ENCODE measurements at places on chromosomes 11 and 22. TPM values are rescaled to one million over a fixed set of nuclear protein-coding genes. Genes with fewer than 3 reads are reported as not detected.

GNG3 gene
- total RNA-seq = 0.82 TPM

CCDC73 gene
- total RNA-seq = not detected

MS4A14 gene
- not detected for total RNA-seq

BDNF gene
- total RNA-seq = 5.1 TPM

CREB3L1 gene
- 4.5 TPM for total RNA-seq

ME3 gene
- total RNA-seq = 3.8 TPM

SLC22A6 gene
- total RNA-seq = not detected

PATE2 gene
- not detected for total RNA-seq

GRCh38 chr22:37337204-37337943 is 55.1 kb downstream of the CYTH4 start:
- peaks cover 35% of the 10 kb centered on the region for H3K27me3 ChIP-seq
- H3K27ac ChIP-seq = no peak overlapping the region
- peaks cover 34% of the 10 kb centered on the region for H3K4me1 ChIP-seq
- DNase-seq = no peak
- H3K4me3 ChIP-seq = no peak overlapping the region

DNA sequence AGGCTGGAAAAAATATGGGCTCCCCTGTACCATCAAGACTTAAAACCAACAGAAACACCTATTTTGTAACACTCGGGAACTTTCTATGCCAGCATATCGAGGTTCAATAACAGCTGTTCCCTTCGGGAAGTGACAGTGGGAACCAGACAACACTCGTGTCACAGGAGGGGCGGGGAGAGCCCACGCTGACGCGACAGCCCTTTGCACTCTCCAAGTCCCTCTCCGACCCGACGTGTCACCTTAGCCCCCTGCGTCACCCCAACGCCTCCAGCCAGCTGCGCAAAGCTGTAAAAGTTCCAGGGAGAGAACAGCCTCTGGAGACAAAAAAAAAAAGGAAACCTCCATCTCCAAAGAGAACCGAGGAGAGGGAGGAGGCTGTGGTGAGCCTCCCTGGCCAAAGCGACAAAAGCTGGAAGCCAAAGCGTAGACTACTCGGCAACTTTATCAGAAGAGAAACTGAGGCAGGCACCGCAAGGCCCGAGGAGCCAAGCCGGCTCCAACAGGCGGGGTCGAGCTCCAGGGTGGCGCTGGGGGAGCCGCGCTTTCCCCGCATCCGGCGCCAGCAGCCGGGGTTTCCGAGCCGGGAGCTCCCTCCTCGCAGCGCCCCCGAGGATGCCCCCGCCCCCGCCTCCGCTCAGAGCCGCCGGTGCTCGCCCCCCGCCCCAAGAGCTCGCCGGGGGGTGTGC is 751 bp downstream of the ARFGAP3 start:
- H3K4me1 ChIP-seq = no peaks in the 10 kb centered on the region
- peaks cover 32% of the 10 kb centered on the region for H3K27me3 ChIP-seq
- DNase-seq = peak; percentile 55
- no peaks in the 10 kb centered on the region for H3K36me3 ChIP-seq
- H3K4me3 ChIP-seq = peak overlapping the region; percentile 91
- no peak overlapping the region for H3K27ac ChIP-seq

DNA sequence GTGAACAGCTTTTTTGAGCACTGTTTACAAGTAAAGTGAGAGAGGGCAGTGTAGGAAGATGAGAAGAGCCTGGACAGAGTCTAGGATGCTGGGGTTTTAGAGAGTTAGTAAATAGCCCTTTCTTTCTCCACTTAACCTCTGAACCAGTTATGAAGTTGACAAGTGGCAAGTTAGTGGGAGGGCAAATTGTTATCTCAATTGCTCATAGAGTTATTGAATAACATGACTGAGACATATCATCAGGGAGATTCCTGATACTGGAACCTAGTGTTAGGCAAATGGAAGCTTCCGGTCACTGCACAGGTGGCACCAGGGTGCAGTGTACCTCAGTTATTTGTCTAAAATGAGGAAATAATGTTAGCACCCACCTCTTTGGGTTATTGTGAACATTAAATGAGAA is 57.8 kb upstream of the PTPN5 start:
- DNase-seq = no peak
- H3K4me1 ChIP-seq = no peaks in the 10 kb centered on the region
- H3K27me3 ChIP-seq = no peaks in the 10 kb centered on the region
- H3K4me3 ChIP-seq = no peak overlapping the region
- no peaks in the 10 kb centered on the region for H3K36me3 ChIP-seq
- H3K27ac ChIP-seq = no peak overlapping the region

DNA sequence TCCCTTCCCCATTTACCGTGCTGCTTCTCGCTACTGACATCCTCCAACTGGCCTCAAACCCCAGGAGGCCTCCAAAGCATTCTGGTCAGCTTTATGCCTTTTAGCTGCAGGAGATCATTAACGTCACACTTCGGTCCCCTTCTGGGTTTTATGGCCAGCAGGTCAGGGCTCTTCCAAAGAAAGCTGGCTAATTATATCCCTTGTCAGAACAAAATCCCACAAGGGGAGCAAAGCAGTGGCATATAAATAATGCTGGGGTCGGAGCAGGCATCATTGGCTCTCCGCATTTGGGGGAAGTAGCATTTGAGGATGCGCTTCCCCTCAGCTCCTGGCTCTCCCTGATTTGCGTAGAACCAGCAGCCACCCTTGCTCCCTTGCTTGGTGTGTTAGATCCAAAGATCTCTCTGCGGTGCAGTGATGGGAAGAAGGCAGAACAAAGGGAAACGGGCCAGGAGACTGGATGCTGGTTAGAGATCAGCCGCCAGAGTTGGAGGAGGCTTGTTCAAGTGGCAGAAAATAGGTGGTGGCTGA is 117.4 kb downstream of the DBX1 start:
- H3K36me3 ChIP-seq = peaks cover 25% of the 10 kb centered on the region
- H3K4me3 ChIP-seq = no peak overlapping the region
- DNase-seq = peak; percentile 24
- H3K4me1 ChIP-seq = peaks cover 16% of the 10 kb centered on the region
- 0 out of 2 replicates have a peak overlapping the region, but pooled peaks have one; percentile 45 for H3K27ac ChIP-seq

DNA sequence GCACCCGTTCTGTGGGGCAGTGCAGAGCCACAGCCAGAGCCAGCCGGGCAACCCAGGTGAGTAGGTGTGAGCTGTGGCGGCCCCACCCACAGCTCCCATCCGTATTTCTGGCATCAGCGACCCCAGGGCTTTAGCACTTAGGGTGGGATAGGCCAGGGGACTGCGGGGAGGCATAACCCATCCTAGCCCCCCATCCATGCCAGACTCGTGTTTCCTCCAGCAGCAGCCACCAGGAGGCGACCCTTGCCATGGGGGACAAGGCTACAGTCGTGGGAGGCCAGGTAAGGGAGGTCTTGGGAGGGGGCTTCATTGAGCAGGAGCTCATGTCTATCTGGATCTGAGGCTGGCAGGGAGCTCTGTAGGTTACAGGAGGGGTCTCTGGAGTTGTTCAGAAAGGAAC is 873 bp downstream of the OTOG start:
- no peaks in the 10 kb centered on the region for H3K36me3 ChIP-seq

DNA sequence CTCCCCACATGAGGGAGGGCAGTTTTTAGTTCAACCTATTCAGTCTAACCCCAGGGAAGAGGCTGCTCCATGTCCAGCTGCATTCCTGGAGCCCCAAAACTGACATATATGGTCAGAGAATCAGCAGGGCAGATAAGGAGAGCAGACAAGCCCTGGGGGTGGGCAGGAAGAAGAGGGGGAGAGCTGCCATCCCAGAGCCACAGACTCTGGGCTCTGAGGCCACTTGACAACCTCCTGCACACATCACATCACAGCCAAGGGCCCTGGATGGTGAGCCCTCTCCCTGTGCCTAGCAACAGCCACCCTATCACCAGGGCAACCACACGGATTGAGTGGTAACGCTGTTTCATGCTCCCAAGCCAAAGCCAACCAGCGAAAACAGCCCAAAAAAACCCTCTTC is 3.1 kb downstream of the ARHGAP1 start:
- no peak overlapping the region for H3K4me3 ChIP-seq
- H3K27me3 ChIP-seq = no peaks in the 10 kb centered on the region
- H3K36me3 ChIP-seq = peaks cover 7% of the 10 kb centered on the region
- H3K27ac ChIP-seq = no peak overlapping the region
- DNase-seq = no peak

- H3K4me3 ChIP-seq = no peak overlapping the region
- H3K36me3 ChIP-seq = no peaks in the 10 kb centered on the region
- no peak for DNase-seq
These were observed 43.1 kb upstream of the MYH9 start for GRCh38 chr22:36430863-36431262.

GRCh38 chr11:115766561-115766960 is 262.3 kb upstream of the CADM1 start:
- H3K27me3 ChIP-seq = peaks cover 4% of the 10 kb centered on the region
- H3K36me3 ChIP-seq = no peaks in the 10 kb centered on the region
- H3K4me1 ChIP-seq = no peaks in the 10 kb centered on the region

DNA sequence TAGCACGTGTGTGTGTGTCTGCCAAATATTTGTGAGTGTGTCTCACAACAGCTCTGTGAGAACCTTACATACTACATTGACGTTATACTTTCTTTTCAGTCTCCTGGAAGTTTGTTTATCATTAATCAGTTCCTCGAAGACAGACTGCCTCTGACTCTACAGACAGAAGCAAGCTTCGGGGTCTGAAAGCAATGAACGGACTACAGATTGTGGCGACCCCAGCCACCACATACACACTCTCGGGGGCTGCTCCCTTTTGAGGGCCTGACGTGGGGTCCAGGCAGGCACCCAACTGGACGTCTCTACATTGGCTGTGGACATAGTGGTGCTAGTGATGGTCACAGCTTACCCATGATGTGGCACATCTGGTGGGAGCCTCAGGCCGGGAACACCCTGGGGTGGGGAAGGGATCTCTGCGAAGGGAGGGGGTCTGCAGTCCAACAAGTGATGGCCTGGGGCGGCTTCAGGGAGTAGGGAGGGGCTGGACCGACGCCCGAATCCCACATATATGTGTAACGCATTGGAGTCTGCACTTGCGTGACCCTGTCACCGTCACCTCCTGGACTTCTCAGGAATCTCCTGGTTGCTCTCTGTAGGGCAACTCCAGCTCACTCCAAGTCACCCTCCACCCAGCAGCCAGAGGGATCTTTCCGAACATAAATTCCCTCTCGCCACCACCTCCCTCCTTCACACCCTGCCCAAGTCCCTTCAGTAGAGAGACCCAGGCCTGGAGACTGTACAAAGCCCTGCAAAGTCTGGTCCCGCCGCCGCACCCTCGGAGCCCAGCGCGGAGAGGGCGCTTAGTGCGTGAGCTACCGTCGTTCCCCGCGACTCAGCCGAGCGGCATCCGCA is 30.4 kb upstream of the TRIM29 start:
- H3K27me3 ChIP-seq = peaks cover 73% of the 10 kb centered on the region
- DNase-seq = no peak
- H3K4me3 ChIP-seq = peak overlapping the region; percentile 76

DNA sequence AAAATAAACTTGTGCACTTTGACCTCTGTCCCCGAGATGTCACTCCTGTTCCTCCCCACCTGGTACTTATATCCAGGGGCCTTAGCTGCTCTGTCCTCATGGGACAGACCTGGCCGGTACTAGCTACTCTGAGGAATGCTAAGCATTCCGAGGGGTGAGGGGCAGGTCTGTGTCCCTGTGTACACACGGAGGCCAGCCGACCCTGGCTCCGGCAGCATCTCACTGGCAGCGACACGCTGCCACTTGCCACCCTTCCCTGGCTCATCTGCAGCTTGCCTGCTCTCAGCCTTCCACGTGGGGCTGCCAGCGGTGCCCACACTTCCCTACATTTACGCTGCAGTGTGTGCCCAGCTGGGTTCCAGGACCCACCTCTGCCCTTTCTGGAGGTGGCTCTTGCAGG is 21.6 kb upstream of the TEF start:
- no peaks in the 10 kb centered on the region for H3K27me3 ChIP-seq
- peak; percentile 89 for DNase-seq
- no peaks in the 10 kb centered on the region for H3K36me3 ChIP-seq
- H3K4me1 ChIP-seq = peaks cover 28% of the 10 kb centered on the region
- peak overlapping the region; percentile 62 for H3K27ac ChIP-seq
- peak overlapping the region; percentile 35 for H3K4me3 ChIP-seq

- H3K27ac ChIP-seq = no peak overlapping the region
- peaks cover 5% of the 10 kb centered on the region for H3K36me3 ChIP-seq
- H3K4me1 ChIP-seq = peaks cover 8% of the 10 kb centered on the region
- DNase-seq = no peak
These were observed 1.1 kb downstream of the OSBP start for GRCh38 chr11:59614277-59615119.

DNA sequence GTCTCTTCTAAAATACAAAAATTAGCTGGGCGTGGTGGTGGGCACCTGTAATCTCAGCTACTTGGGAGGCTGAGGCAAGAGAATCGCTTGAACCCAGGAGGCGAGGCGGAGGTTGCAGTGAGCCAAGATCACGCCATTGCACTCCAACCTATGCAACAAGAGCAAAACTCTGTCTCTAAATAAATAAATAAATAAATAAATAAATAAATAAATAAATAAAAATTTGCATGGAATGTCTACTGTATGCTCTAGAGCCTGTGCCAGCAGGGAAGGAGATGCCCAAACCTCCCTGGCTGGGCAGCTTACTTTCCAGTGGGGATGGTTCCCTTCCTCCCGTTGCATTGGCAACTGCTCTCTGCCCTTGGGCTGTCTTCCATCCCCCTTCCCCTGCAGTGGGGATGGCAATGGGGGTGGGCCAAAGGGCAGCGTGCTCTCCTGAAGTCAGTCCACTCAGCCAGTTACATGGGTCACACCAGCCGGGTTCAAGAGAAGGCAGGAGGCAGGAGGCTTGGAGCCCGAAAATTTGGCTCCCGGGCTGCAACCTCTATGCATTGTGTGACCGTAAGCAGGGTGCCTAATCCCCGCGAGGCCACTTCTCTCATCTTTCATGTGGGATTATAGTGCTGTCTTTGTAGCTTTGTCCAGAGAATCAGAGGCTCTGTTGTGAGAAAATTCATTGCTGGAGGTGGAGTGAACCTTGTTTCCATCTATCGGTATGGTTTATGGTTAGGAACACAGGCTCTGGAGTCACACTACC is 1.4 kb upstream of the LRRC10B start:
- H3K36me3 ChIP-seq = no peaks in the 10 kb centered on the region
- H3K27me3 ChIP-seq = peaks cover 62% of the 10 kb centered on the region
- peak overlapping the region; percentile 69 for H3K4me3 ChIP-seq
- H3K4me1 ChIP-seq = peaks cover 31% of the 10 kb centered on the region
- no peak overlapping the region for H3K27ac ChIP-seq
- no peak for DNase-seq

- peak overlapping the region; percentile 71 for H3K27ac ChIP-seq
- H3K4me3 ChIP-seq = no peak overlapping the region
- H3K27me3 ChIP-seq = no peaks in the 10 kb centered on the region
- DNase-seq = no peak
These were observed 77.1 kb upstream of the CCDC90B start for GRCh38 chr11:83363312-83363711.

- H3K36me3 ChIP-seq = peaks cover 3% of the 10 kb centered on the region
- DNase-seq = peak; percentile 7
- no peaks in the 10 kb centered on the region for H3K4me1 ChIP-seq
- peak overlapping the region; percentile 72 for H3K27ac ChIP-seq
- peak overlapping the region; percentile 64 for H3K4me3 ChIP-seq
These were observed 691 bp downstream of the CEP295 start for GRCh38 chr11:93662175-93662570.

All from GM23338 (cell line).